AG08395 (cell line): ENCODE measurements at places on chromosomes 6 and 20.

DNA sequence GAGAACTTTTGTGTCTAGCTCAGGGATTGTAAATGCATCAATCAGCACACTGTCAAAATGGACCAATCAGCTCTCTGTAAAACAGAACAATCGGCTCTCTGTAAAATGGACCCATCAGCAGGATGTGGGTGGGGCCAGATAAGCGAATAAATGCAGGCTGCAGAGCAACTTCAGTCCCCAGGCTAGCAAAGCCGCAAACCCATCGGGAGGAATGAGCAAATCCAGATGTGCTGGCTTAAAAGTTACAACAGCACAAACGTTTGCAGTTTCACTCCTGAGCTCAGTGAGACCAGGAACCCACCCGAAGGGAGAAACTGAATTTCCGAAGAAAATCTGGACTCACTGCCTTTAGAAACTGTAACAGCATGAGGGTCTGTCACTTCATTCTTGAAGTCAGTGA is 21.9 kb upstream of the MBOAT1 start:
- DNase-seq = no peak

GRCh38 chr6:137332637-137333280 is 113.6 kb upstream of the IFNGR1 start:
- no peak for DNase-seq

GRCh38 chr20:36646678-36647077 is 682 bp upstream of the SLA2 start:
- no peak for DNase-seq

GRCh38 chr6:12148841-12149240 is 136.7 kb downstream of the HIVEP1 start:
- DNase-seq = no peak

GRCh38 chr6:42726485-42727086 is 4.2 kb upstream of the PRPH2 start:
- peak; percentile 89 for DNase-seq

DNA sequence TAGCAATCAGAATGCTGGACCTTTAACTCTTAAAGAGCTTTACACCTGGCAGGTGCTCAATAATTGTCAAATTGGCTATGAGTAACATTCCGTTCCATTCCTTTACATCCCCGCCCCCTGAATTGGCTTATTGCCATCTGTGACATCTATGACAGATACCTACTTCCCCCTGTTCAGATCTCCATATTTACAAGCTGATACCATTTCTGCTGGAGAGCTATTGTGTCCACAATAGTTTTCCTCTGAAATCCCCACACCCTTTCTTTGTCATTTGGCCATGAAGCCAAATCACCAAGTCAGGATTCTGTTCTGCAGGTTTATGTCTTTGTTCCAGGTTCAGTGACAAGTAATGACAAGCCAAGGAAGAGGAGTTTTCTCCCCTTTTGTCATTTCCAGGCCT is 3.2 kb downstream of the CDH26 start:
- DNase-seq = no peak

DNA sequence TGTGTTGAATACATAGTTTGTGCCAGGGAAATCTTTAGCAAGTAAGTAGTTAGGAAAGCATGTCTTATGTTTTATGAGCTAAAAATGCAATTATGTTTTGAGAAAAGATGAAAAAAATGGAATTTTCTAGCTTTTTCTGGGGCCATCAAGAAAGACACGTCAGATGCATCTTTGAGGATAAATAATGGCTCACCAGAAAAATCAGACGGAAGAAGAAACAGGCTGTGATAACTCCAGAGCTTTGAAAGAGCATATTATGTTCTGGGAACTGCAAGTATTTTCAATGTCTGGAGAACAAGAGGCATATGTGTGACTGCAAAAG is 173.7 kb downstream of the CLVS2 start:
- DNase-seq = no peak

DNA sequence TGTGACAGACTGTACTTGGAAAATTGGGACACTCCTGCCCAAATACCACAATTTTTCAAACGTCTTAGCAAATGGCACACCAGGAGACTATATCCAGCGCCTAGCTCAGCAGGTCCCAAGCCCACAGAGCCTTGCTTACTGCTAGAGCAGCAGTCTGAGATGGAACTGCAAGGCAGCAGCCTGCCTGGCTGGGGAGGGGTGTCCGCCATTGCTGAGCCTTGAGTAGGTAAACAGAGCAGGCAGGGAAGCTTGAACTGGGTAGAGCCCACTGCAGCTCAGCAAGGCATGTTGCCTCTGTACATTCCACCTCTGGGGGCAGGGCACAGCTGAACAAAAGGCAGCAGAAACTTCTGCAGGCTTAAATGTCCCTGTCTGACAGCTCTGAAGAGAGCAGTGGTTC is 1003.3 kb upstream of the MAP3K7 start:
- no peak for DNase-seq

GRCh38 chr6:163994566-163994965 is 580.0 kb downstream of the QKI start:
- no peak for DNase-seq

GRCh38 chr6:99993533-99994251 is at the start of gene MCHR2:
Gene MCHR2, minus strand, starts transcription at chr6:99994223. Its CDS starts 38,076 bp downstream, at chr6:99956147.
- DNase-seq = no peak

DNA sequence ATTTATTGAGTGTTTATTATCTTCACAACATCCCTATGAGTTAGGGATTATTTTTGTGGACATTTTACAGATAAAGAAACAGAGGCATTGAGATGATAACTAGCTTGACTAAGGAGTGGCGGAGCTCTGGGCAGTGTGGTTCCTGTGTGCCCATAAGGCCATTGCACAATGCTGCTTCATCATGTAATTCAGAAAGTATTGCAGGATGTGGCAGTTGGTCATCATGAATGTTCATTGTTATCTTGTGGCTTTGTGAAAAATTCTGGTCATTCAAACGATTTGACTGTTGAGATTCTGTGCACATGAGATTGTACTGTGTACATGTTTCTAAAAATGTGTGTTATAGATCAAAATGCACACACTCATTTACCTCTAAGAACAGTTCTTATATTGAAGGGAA is 150.8 kb downstream of the ESR1 start:
- peak; percentile 53 for DNase-seq

DNA sequence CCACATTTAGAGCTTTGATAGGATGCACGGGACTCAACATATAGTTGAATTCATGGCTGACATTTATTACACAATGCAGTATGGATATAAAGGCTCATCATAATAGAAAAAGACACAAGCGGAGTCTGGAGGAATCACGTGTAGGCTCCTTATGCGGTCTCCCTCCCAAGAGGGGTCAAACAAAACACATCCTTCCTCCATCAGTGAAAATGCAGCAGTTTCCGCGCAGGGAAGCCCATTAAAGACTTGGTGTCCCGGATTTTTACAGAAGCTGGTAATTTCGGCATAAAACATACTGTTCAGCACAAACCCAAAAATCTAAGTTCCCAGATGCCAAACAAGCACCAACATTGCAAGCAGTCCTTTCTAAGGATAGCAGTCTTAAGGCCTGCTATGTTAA is 1.1 kb downstream of the USP45 start:
- DNase-seq = no peak

GRCh38 chr6:7021301-7021700 is 86.5 kb upstream of the RREB1 start:
- DNase-seq = no peak

GRCh38 chr6:139336488-139336887 is 38.0 kb downstream of the CITED2 start:
- no peak for DNase-seq

- DNase-seq = no peak
These were observed 615.0 kb downstream of the C6orf118 start for GRCh38 chr6:164694386-164694785.

DNA sequence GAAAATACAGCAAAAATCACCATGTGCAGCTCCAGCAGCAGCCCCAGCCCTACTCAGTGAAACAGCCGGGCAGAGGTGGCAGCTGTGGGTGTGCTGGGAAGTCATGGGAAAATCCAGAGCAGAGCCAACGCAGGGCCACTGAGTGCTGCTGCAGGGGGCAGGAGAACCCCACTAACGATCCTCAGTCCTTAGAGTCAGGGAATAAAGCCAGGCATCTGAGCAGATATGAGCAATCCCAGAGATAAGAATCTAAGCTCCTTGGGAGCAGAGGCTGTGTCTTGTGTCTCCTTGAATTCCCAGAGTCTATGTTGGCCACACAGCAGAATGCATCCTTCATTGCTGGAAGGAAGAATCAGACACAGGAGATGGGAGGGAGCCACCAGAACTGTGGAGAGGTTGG is 493.1 kb upstream of the MAP3K7 start:
- no peak for DNase-seq

GRCh38 chr6:40131675-40132074 is 197.4 kb upstream of the MOCS1 start:
- DNase-seq = no peak

- DNase-seq = no peak
These were observed 93.1 kb downstream of the PRND start for GRCh38 chr20:4814696-4815252.

GRCh38 chr6:32244270-32244669 is 20.4 kb upstream of the NOTCH4 start:
- DNase-seq = peak; percentile 22

GRCh38 chr6:12459945-12460661 is 169.9 kb downstream of the EDN1 start:
- no peak for DNase-seq

DNA sequence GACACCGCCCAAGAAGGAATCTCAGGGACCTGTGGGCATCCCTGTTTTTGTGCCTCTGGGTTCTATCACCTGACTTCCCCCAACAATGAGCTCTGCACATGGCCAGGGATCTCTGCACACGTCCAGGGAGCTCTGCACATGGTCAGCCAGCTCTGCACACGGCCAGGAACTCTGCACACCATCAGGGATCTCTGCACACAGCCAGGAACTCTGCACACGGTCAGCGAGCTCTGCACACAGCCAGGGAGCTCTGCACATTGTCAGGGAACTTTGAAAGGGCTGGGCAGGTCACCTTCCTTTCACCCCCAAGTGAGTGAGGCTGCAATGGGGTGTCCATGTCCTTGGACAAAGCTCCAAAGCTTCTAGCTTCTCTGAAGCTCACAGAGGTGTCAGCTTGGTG is 5.2 kb upstream of the SLCO4A1 start:
- DNase-seq = no peak

DNA sequence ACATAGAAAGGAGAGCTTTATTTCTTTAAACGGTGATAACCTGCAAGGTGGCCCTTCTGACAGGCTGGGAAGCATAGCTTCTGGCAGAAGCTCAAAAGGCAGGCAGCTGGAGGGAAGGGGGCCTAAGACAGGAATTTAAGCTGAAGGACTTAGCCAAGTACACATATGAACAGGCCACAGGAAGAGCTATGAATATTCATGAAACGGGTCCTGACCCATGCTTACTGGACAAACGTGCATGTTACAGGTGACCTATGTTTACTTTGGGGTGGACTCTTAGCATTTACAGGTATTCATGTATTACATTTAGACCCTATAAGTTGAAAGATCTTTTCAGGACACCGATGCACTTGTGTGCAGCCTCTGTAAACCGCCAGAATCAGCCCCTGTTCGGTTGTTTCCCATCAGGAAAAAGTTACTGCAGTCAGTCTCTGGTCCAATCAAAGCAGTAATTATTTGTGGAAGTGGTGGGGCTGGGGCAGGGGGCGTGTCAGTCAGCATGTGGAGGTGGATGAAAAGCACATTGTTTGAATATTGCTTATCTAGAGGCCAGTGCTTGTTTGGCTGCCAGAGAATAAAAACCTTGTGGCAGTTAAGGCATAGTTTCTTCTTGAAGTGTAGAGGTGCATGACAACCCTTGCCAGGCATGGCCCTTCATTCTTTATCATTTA is 2.9 kb upstream of the GZF1 start:
- no peak for DNase-seq

- DNase-seq = no peak
These were observed 508.0 kb downstream of the TBC1D32 start for GRCh38 chr6:120826253-120826652.

- no peak for DNase-seq
These were observed 225.1 kb downstream of the BCKDHB start for GRCh38 chr6:80331522-80331921.

- DNase-seq = no peak
These were observed 87.6 kb upstream of the PAK5 start for GRCh38 chr20:9926476-9926875.

DNA sequence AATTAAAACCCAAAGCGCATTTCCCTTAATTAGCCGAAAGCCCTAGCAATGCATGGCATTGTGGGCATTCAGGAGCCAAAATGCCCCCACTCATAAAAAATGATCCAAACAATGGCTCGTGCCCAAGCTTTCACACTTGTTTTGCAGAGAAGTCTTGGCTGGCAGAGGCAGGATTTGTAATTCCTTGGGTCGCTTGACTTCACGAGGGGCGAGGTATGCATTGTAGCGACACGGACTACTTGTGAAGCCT is 613 bp upstream of the SASH1 start:
- no peak for DNase-seq
